ENCODE measurements at places on chromosomes 6 and 20. TPM values are rescaled to one million over a fixed set of nuclear protein-coding genes. Genes with fewer than 3 reads are reported as not detected.

DNA sequence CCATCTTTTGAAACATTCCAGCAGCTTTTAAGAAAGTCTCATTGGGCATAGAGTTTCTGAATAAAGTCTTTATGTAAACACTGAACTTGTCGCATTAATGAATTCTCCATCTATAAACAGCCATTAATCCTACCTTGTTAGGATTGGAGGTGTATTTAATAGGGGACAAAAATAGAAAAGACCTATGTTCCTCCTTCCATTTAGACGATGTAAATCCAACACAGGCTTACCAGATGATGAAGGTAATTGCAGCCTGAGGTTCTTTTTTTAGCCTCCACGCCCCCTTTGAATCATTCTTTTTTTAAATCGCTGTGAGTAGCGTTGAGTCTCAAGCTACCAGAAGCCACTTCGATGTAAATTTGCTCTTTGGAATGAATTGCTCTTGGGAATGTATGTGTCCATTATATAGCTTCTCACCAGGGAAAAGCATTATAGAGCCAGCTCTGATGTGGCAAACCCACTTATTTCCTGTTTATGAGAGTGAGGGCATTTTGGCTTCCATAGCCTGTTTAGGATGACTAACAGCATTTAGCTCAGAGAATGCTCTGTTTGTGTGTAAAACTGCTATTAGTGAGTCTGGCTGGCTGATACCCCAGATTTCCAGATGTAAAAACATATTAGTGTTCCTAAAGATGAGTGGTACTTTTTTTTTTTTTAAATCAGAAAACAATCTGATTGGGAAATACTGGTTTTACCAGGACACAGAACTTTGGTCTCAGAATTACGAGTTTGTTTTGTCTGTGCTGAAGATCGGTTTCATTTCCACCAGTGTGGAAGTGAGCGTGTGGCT is 74.9 kb upstream of the CLDN20 start:
- DNase-seq: no peak
- no peaks in the 10 kb centered on the region for H3K4me1 ChIP-seq
- peak overlapping the region; percentile 5 for H3K27ac ChIP-seq

- H3K27ac ChIP-seq: no peak overlapping the region
- no peak overlapping the region for H3K4me3 ChIP-seq
- H3K4me1 ChIP-seq: peaks cover 5% of the 10 kb centered on the region
- DNase-seq: no peak
These were observed 57.9 kb upstream of the DACT2 start for GRCh38 chr6:168377484-168377855.

DNA sequence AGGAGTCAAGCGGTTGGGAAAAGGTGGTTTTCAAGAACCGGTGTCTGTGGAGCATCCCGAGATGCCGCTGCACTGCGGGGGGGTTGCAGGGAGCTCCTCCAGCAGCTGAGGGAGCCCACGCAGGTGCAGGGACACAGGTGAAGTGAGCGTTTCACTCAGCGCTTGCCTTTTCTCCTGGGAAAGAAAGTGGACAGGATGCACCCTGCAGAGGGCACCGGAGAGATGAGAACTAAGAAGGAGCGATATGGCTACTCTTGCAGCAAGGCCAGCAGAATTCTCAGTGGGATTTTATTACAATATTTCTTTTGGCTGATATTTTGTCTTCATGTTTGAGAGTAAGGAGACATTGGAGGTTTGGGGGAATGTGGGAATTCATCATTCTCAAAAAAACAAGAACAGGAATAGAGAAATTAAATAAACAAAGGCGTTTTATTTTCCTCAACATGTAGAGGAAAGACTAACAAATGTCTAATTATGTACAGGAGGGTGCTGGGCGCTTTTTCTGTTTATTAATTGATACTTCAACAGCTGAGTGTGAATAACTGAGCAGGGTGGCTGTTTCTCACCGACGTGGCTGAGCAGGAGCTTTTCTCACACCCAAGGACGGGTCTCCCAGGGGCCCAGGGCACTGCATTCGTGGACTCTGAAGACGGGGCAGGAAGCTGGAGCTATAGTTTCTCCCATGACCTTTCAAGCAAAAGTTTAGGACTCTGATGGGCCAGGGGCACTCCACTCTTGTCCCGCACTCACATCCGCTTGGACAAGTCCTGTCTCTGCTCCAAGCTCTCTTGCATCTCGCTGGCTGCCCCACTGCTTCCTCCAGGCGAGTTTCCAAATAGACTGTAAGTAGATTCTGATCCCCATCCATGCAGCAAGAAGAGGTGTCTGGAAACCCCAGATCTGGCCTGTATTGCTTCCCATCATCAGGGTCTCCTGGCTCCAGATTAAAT is 176.1 kb downstream of the SMOC2 start:
- no peaks in the 10 kb centered on the region for H3K36me3 ChIP-seq
- DNase-seq: no peak
- H3K4me1 ChIP-seq: no peaks in the 10 kb centered on the region

- no peak overlapping the region for H3K4me3 ChIP-seq
- H3K27ac ChIP-seq: no peak overlapping the region
- no peaks in the 10 kb centered on the region for H3K27me3 ChIP-seq
These were observed 12.3 kb upstream of the BLCAP start for GRCh38 chr20:37540001-37540400.

DNA sequence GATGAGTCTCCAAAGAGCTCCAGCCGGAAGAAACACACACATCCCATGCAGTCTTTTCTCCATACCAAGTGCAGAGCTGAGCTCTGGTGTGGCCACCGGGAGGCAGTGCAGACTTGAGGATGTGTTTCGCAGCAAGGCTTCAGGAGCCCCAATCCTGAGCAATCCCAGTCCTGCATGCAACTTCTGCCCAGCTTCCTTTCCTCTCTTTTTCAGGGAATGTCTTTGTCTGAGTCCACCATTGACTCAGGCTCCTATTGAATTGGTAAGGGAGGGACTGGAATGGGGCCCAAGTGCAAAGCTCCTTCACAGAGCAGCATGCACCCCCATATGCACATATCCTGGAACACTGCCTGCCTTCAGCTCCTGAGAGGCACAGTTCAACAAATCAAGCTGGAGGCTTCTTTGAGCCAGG is 50.5 kb upstream of the ASIP start:
- no peaks in the 10 kb centered on the region for H3K27me3 ChIP-seq
- H3K36me3 ChIP-seq: no peaks in the 10 kb centered on the region
- no peak overlapping the region for H3K4me3 ChIP-seq
- H3K4me1 ChIP-seq: no peaks in the 10 kb centered on the region
- DNase-seq: peak; percentile 74

DNA sequence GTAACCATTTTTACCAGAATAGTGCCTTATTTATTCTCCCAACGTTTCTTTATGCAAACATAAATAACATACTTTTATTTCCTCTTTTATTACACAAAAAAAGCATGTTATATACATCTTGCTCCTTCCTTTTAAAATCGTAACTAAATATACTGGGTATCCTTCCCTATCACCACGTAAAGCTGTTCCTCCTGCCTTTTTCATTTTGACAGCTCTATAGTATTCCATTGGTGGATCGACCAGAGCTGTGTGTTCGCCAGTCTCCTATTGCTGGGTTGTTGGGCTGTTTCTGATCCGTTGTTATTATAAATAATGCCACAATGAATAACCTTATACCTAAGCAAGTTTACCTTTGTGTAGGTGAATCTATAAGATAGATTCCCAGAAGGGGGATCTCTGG is 46.9 kb upstream of the DDR1 start:
- H3K36me3 ChIP-seq: no peaks in the 10 kb centered on the region
- H3K27me3 ChIP-seq: no peaks in the 10 kb centered on the region
- H3K4me1 ChIP-seq: no peaks in the 10 kb centered on the region
- no peak overlapping the region for H3K4me3 ChIP-seq

Gene TBXT
- total RNA-seq: not detected

Gene LY6G6D
- total RNA-seq: not detected

Gene FABP7
- 0.52 TPM for total RNA-seq

Gene FAM209B
- total RNA-seq: not detected

- no peak overlapping the region for H3K27ac ChIP-seq
- H3K27me3 ChIP-seq: no peaks in the 10 kb centered on the region
These were observed 71.2 kb upstream of the FKBP1C start for GRCh38 chr6:63140114-63140513.

GRCh38 chr6:32968093-32968866 is at the start of gene BRD2:
Gene BRD2, plus strand, starts transcription at chr6:32968594. Its CDS starts 4,305 bp downstream, at chr6:32972899.
- peaks cover 20% of the 10 kb centered on the region for H3K4me1 ChIP-seq
- DNase-seq: peak; percentile 97
- peak within 1 kb of the TSS; percentile 75 for H3K4me3 ChIP-seq
- peak within 1 kb of the TSS; percentile 100 for H3K27ac ChIP-seq
- H3K27me3 ChIP-seq: no peaks in the 10 kb centered on the region

Gene IRF4
- total RNA-seq: 0.15 TPM

GRCh38 chr6:36800223-36801076 is 38.8 kb downstream of the CPNE5 start:
- H3K27ac ChIP-seq: no peak overlapping the region
- no peak for DNase-seq
- no peaks in the 10 kb centered on the region for H3K4me1 ChIP-seq
- H3K27me3 ChIP-seq: no peaks in the 10 kb centered on the region

Gene TMEM200A
- total RNA-seq: 0.63 TPM

Gene RIPPLY2
- not detected for total RNA-seq

Data from right atrium auricular region (tissue), 2 donors.